ENCODE measurements at places on chromosomes 7 and 10. TPM values are rescaled to one million over a fixed set of nuclear protein-coding genes. Genes with fewer than 3 reads are reported as not detected.

Gene PNLIPRP1
- total RNA-seq = not detected

- DNase-seq = no peak
Measured at GRCh38 chr10:122120008-122120744, 131.2 kb downstream of the TACC2 start.

DNA sequence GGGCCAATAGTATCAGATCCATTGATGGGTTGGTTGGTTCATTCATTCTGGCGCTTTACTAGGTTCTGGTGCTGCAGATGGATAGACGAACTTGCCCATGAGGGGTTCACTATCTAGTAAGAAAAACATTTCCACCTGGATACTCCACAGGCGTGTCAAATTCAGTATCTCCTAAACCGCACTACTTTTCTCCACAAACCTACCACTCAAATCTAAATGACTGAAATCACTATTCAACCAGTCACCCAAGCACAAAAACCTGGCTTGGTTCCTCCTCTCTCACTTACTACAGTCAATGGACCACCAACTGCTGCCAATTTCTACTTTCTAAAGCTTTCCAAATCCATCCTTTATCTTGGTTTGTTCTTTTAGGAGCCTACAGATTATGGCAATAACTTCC lies 572 bp downstream of the AGK start:
- peak; percentile 29 for DNase-seq

Gene HACD1
- total RNA-seq = 113 TPM

Gene FBXL13
- total RNA-seq = 1.7 TPM

- DNase-seq = no peak
Measured at GRCh38 chr10:96259150-96259549, 12.2 kb downstream of the BLNK start.

Gene SEMA3C
- 12.2 TPM for total RNA-seq

DNA sequence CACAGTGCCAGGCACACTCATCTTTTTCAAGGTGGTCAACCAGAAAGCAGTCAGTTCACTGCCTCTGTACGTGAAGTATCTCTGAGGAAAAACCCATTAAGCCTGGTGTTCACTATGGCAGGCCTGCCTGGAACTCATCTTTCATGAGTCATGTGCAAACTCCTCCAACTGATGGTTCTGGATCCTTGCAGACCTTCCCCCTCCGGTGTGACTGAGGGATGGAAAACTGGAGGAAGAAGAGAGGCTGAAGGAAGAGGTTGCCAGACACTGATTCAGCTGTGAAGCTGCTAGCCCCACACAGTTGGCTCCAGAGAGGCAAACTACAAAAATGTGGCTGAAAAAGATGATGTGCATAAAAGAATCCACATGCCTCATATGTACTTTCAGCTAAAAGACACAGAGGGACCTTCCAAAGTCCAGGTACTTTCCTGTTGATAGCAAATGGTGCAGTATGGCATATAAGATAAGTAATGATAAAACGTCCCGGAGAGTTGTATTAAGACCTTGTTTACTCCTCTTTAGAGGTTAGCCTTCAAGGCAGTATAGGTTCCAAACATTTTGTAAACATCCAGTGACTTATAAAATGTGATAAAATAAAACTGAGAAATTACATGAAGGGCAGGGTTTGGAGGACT lies 2.7 kb downstream of the CYP3A5 start:
- no peak for DNase-seq

- DNase-seq = no peak
Measured at GRCh38 chr10:12340937-12341336, 8.4 kb upstream of the CAMK1D start.

DNA sequence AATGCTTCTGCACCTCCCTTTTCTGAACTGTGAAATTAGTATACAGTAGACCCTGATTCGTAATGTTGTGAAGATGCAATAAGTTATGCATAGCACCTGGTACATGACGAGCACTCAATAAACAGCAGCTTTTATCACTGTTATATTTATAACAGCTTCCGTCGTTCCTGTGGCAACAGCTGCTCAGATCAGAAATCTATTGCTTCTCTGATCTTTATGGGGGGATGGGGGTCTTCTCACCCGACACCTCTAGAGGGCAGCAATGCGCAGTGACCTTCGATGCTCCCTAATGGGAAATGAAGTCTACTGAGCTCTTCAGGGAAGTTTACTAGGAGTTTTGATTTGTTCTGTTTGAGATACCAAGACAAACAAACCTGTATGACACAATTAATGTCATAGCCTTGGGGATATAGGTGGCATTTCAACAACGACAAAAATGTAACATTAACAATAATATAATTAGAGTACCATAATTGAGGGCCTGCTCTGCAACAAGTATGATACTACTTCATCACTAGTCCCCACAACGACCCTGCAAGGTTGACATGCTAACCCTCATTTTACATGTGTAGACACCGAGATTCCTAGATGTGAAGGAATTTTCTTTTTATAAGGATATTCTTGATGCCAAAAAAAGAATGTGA lies 289.6 kb downstream of the SFMBT2 start:
- no peak for DNase-seq

DNA sequence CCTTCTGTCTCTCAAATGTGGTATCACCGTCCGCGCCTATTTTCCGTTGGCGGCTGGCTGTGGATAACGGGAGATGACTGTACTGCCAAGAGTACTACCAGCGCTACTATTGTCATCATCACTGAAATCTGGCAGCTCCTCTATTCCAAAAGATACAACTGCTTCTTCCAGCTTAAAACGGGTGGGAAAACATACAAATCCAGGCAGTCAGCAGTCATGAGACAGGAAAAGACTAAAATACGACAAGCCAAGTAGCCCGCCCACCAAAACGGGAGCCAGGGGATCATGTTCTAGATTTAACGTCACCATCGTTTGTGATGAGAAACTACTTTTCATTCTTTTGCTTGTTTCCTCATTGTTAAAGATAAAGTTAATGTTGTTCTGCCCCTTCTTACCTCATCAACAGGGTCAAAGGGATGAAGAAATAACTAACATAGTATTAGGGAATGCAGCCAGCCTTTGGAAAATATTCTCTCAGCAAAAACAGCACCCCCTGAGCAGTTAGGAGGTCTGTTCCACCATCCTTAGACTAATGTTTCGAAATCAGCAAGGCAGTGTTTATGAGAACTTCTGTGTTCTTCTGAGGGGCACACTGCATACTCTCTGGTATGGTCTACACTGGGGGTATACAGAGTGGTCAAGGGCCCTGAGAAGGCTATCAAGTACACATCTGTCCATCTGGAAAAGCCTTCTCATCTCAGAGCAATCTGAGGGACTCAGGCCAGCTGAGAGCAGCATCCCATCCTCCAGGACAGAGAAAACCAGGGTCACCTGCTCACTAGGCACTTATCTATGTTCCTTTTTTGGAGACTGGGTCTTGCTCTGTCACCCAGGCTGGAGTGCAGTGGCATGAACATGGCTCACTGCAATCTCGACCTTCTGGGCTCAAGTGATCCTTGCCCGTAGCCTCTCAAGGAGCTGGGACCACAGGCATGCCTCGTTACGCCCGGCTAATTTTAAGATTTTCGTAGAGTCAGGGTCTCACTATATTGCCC lies 47.5 kb downstream of the GNA12 start:
- no peak for DNase-seq

Gene SVIL
- total RNA-seq = 36.3 TPM

DNA sequence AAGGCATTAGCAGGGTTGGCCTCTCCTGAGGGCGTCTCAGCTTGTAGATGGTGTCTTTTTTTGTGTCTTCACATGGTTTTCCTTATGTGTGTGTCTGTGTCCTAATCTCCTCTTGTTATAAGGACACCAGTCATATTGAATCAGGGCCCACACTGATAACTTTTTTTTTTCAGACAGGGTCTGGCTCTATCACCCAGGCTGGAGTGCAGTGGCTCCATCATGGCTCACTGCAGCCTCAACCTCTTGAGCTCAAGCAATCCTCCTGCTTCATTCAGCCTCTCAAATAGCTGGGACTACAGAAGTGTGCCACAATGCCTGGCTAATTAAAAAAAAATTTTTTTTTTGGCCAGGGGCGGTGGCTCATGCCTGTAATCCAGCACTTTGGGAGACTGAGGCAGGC lies 41.3 kb upstream of the KMT2C start:
- DNase-seq = no peak

Gene GATA3
- not detected for total RNA-seq

DNA sequence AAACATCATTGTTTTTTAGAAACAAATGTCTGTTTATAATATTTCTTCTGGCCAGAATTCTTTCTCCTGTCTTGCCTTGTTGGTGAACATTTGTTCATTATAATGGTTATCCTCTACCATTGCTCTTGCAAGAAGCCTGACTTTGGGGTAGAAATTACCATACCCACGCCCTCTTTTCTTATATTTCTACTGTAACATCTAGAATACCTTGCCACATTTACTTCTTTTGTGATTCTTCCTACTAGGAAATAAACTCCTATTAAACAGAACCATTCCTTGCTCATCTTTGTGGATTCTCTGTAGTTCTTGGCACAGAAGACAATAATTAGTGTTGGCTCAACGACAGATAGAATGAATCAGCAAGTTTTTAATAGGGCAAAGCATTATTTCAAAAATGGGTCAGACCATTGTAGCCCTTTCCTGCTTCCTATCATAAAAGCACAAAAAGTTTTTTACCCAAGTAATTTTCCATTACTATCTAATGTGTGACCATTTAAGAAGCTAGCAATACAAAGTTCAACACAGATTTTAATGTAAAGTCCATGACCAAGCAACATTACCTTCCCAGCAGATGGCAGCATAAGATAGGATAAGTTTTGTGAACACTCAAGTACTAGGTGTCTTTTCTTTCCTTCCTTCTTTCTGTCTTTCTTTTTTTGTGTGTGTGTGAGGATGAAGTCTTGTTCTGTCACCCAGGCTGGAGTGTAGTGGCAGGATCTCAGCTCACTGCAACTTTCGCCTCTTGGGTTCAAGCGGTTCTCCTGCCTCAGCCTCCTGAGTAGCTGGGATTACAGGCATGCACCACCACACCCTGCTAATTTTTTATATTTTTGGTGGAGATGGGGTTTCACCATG lies 270.4 kb downstream of the HGF start:
- peak; percentile 71 for DNase-seq

Gene C10orf67
- not detected for total RNA-seq

DNA sequence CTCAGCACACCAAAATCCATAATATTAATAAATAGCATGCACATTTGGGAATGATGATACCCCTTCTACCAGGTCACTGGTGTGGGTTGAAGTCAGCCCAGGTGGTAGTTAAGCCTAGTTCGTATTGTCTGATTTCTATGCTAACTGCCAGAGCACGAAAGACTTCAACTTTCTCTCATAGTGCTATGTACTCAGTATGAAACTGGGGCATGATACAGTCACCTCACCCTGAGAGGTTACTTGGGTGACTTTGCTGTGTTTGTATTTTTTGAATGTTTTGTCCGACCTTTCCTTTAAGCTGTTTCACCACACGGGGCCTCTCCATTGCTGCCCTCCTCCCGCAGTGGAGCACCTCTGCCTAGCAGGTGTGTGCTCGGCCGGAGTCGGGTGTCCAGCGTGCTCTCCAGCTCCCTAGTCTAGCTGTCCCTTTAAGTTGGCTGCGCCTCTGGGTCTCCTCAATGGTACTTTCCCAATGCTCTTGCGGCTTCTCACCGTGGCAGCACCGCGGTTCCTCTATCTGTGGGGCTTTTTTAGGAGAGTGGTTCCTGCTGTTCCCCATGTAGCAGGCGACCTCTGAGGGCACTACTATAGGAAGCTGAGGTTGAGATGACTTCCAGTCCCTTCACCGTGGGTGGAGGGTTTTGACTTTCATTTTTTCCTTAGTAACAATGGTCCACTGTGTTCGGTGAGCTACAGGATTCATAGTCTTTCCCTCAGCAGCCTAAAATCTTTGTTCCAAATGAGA lies 524.0 kb upstream of the PFKP start:
- DNase-seq = no peak

All from G401 (cell line).